ENCODE measurements at places on chromosomes 13 and 19.

GRCh38 chr19:31392464-31392863 lies 43.2 kb upstream of the TSHZ3 start:
- no peak for DNase-seq

DNA sequence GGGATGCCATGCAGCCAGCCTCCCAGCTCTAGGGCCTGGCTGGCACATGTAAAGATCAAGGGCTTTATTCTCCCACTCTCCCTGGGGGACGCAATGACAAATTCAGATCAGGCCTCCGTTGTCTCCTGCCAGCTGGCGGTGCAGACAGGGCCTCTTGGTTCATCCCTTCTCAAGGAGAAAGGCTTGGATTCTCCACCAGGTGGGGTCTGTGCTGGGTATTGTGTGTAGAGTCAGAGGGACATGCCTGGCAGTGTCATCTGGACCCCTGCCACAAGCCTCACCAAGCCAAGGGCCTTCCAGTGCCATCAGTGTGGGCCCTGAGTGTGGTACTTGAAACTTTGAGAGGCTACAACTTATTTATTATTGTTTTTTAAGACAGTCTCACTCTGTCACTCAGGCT lies 8.4 kb upstream of the PTPRS start:
- no peak for DNase-seq

DNA sequence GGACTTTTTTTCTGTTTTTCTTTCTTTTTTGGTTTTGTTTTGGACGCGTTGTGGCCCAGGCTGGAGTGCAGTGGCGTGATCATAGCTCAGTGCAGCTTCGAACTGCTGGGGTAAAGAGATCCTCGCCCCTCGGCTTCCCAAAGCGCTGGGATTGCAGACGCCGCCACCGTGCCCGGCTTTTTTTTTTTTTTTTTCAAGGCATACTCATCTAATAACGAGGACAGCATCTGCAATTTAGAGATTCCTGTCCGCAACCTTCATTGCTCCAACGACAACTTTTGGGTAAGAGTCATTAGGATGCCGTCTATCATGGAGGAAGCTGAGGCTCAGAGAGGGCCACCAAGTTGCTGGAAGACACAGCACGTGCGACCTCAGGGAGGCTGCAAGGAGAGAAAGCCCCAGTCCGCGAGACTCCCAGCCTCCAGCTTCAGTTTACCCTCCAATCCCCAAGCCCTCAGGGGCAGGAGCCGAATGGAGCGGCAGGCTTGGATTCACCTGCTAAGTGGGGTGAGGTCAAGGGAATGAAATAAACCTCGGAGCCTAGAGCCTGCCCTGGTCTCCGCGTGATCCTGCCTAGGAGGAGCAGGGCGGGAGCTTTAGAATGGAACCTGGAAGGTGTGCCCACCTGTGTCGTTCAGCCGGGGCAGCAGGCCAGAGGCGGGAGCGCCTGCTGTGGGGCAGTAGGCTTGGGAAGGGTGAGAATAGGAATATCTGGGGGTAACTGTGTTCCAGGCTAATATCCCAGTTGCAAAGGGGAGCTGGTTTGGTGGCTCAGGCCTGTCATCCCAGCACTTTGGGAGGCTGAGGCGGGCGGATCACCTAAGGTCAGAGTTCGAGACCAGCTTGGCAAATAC lies 676 bp upstream of the POLRMT start:
- DNase-seq: no peak

- DNase-seq: no peak
These were observed 9.4 kb downstream of the ITPKC start for GRCh38 chr19:40726279-40726678.
